Progenitor cell of endocrine pancreas (in vitro differentiated cells): ENCODE measurements at places on chromosomes 1 and 21.

GRCh38 chr1:204479387-204480136, 15.0 kb downstream of the PIK3C2B start:
- DNase-seq: no peak

- no peak for DNase-seq
Observed at GRCh38 chr1:157497284-157497683, 55.0 kb downstream of the FCRL5 start.

GRCh38 chr1:45863218-45863617, 59.8 kb downstream of the MAST2 start:
- no peak for DNase-seq

DNA sequence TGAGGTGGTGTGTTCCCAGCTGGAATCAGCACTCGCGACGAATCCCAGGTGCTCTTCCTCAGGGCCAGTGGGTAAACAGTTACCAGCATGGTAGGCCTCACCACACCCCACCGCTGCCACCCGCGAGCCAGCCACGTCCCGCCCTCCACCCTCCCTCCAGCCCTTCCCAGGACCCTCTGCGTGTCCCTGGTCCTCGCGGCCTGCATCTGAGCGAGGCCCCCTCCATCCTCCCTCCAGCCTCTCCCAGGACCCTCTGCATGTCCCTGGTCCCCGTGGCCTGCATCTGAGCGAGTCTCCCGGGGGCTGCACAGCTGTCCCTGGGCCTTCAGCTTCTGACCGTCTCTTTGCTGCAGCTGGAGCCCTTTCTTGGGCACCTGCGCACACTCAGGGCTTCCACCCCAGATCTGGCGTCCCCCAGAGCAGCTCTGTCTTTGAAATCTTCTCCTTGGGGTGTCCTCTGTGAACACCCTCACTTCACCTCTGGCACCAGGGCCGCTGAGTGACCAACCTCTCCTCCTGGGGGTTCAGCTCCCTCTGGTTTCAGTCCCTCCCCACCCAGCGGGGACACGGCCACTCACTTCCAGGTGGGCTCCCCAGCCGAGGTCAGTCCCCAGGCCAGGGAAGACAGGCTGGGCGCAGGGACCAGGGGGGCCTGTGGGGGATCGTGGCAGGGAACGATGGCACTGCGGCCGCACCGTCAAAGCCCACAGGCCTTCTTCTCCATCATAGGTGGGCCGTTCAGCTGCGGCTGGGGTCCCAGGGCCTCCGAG, 57.8 kb upstream of the COL6A2 start:
- DNase-seq: no peak

GRCh38 chr1:67118646-67119045, 16.1 kb downstream of the C1orf141 start:
- DNase-seq: no peak
